ENCODE measurements at places on chromosomes 6 and 20.
A peak's percentile ranks its signal among the peaks of the same experiment; 100 is the strongest.

GRCh38 chr6:111626441-111626840, 20.8 kb upstream of the TRAF3IP2 start:
- DNase-seq: no peak

DNA sequence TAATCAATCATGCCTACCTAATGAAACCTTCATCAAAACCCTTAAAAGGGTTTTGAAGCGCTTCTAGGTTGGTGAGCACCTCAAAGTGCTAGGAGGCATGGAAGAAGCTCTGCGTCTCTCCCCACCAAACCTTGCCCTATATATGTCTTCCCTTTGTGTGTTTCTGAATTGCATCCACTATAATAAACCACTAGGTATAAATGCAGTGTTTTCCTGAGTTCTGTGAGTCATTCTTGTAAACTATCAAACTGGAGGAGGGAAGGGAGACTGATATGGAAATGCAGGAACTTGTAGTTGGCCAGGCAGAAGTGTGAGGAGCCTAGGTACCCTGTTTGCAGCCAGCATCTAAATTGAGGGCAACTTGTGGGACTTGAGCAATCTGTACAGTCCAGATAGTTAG, 698.8 kb downstream of the DOK5 start:
- no peak for DNase-seq

DNA sequence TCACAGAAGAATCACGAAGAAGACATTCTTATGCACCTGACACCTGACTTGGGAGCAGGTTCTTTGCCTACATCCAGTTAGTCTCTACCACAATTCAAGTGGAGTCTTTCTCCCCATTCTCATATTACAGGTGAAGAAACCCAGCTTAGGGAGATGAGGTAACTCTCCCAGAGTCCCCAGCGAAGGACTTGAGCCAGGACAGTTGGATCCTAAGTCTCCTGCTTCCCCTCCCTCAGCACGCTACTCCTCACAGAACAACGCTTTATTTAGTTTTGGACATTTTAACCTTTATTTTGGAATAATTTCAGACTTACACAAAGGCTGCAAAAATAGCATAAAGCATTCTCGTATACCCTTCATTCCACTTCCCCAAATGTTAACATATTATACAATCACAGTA, 824 bp upstream of the CSTL1 start:
- DNase-seq: no peak

- no peak for DNase-seq
Observed at GRCh38 chr20:50038574-50038991, 55.8 kb downstream of the SNAI1 start.

- no peak for DNase-seq
Observed at GRCh38 chr6:126535138-126535537, 195.2 kb downstream of the CENPW start.

- DNase-seq: no peak
Observed at GRCh38 chr6:54971825-54972224, 125.3 kb downstream of the FAM83B start.

DNA sequence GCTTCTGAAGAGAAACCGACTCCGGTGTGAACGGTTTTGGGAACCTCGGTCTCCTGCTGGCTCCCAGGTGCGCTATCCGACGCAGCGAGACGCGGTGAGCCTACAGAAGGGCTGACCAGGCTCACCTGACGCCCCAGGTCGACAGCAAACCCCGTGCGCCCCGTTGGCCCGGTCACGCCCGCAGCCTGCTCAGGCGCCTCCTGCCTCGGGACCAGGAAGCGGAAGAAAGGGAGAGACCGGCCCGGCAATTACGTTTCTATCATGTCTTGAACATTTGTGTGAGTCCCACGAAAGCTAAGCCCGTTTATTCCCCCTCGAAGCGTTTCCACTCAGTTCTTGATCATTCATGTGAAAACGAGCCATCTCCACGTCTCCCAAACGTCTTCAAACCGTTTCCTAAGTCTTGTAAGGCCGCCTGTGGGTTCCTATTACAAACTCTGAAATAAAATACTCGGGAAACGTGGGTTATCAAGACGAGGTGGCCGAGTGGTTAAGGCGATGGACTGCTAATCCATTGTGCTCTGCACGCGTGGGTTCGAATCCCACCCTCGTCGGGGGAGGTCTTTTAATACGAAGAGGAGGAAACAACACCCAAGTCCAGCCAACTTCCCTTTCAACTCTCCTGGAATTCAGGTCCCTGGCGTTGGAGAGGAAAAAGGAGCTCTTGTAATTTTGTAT, 150.5 kb upstream of the PRSS16 start:
- DNase-seq: no peak

GRCh38 chr6:11324453-11325015, 92.1 kb upstream of the NEDD9 start:
- DNase-seq: no peak

DNA sequence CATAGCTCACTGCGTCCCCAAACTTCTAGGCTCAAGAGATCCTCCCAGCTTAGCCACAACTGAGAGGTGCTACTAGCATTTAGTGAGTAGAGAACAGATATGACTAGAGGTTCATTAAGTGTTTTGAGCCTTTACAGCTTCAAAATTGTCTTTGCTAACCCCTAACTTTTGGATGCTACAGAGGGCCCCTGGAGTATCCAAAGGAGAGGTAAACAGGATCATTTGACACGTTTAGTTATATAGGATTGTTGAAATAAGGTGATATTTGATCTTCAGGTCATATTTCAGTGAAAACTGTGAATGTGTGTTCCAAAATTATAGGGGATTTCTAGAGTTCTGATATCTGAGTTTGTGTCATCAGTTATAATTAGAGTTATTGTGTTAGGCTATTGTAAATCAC, 19.2 kb upstream of the HFE start:
- no peak for DNase-seq

GRCh38 chr6:158022749-158023596, 41.3 kb downstream of the SYNJ2 start:
- DNase-seq: no peak

GRCh38 chr6:135667691-135668455, 170.3 kb upstream of the AHI1 start:
- no peak for DNase-seq

GRCh38 chr6:166369782-166370181, 13.0 kb downstream of the MPC1 start:
- no peak for DNase-seq

- peak; percentile 13 for DNase-seq
Observed at GRCh38 chr6:12957321-12958051, 240.9 kb downstream of the PHACTR1 start.

DNA sequence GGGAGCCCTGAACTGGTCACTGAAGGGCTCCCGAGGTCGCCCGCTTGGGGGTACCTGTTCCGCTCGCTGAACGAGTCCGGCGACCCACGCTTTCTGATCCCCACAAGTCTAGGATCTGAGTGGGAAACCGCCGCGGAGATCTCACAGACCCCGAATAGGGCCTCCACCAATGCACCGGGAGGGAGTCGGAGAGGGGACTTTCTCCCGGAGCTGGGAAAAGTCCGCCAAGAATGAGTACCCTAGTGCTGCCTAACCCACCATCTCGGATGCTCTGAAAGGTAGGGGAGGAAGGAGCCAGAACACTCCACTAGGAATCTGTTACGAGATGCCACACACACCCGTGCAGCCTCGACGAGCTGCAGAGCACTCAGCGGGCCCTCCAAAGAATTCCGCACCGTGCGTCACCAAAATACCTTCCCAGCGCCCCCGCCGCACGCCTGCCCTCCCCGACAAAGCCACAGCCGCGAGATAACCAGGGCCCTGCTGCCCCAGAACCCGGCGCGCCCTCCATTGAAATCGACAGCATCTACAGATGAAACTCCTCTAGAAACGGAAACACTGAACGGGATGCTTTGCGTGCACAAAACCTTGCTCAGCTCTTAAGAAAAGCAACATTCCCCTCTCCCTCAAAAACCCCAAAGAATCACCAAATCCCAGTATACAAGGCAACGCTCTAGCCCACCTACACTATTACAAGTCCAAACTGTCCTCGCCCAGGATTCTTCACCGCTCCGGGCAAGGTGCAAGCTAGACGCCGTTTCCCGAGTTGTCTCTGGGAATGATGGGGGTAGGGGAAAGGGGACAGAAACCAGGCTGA, 686 bp downstream of the COL12A1 start:
- DNase-seq: no peak

GRCh38 chr20:59515013-59515905, 89.1 kb upstream of the PHACTR3 start:
- no peak for DNase-seq

- DNase-seq: no peak
Observed at GRCh38 chr6:104613416-104614001, 246.2 kb downstream of the HACE1 start.

DNA sequence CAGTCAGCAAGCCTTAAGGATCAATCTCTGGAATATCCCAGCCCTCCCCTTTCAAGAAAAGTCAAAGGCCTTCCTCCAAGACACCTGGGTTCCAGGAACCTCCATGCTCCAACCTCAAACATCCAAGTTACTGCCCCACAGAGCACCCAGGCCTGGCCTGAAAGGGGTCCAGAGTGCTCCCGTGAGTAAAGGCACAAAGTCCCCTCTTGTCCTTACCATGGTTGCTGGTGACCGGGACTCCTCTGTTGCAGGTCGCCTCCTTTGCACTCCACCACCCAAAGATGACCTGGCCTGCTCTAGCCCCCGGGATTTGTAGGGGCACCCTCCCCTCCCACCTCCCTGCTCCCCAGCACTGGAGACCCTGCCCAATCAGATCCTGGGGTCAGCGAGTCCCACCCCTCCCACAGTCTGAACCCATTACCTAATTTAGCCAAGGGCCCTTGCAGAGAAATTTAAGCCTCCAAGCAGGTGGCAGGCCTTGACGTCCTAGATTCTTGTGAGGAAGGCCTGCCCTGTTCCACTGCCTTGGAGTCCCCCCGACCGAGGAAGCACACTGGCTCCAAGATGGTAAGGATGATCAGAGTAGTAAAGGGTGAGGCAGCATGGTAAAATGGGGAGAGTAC, at the start of gene TNNC2:
Gene TNNC2 (minus strand): TSS at position 283 of the 623 bp plus-strand sequence. CDS start 64 bp downstream, at position 219.
- DNase-seq: no peak

GRCh38 chr6:120122401-120122800, 772.8 kb upstream of the MAN1A1 start:
- no peak for DNase-seq

DNA sequence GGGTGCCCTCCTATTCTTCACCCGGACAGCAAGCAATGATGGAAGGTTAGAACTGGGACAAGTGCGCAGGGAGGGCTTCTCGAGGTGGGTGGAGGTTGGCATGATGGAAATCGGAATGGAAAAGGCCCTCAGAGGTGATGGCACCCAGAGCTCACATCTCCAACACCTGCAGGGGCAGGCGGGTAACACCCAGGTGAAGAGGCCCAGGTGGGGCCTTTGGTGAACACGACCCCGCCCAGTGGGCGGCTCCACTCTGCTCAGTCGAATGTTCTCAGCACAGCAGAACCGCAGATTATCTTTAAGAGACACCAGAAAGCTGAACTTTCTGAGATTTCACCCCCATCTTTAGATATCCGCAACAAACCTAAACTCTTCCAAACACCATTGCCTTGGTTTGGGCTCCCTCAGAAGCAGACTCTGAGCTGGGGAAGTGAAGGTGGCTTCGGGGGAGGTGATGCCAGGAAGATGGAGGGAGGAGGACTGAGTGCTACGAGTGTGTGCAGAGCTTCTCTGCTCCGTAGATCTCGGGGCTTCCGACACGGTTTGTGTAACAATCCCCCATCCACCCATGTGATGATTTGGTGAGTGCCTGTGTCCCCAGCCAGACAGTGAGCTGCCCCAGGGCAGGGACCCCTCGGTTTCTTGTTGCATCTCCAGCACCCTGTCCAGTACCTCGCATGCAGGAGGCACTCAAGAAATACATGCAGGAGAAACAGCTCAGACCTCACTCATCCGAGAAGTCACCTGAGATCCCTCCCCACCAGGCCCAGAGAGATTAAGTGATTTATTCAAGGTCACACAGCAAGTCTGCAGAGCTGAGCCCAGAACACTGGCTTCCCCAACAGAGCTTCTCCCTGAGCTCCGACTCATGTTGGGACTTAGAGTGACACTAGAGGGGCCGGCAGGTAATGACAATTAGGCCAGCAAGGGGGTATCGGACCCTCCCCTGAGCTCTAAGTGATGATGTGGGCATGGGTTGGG, 45.4 kb downstream of the BPIFB1 start:
- DNase-seq: no peak

- DNase-seq: no peak
Observed at GRCh38 chr6:23663652-23664051, 462.4 kb upstream of the NRSN1 start.

GRCh38 chr20:1154226-1154625, 30.6 kb downstream of the TMEM74B start:
- DNase-seq: no peak

GRCh38 chr6:31693535-31693934, 9.6 kb downstream of the ABHD16A start:
- DNase-seq: no peak

GRCh38 chr20:13286607-13287006, 65.5 kb downstream of the ISM1 start:
- DNase-seq: no peak

DNA sequence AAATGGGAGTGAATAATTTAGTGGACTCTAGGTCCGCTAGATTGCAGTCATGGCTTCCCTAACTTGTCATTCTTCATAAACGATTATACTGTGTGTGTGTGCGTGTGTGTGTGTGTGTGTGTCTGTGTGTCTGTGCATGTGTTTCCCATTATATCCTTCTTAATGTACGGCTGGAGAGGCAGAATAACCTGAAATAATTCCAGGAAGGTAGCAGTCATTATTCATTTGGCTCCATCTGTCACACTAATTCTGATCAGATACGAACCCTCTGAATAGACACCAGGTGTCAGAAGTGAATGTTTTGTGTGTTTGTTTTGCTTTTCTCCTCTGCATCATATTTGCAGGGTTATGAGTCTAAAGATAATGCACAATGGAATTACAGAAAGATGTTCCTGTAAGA, 372.9 kb downstream of the DOK5 start:
- DNase-seq: no peak

GRCh38 chr6:148885136-148885865, 138.5 kb downstream of the UST start:
- DNase-seq: no peak

- DNase-seq: no peak
Observed at GRCh38 chr20:20849161-20849560, 136.7 kb upstream of the RALGAPA2 start.

GRCh38 chr20:723756-724155, 44.5 kb downstream of the SLC52A3 start:
- no peak for DNase-seq

DNA sequence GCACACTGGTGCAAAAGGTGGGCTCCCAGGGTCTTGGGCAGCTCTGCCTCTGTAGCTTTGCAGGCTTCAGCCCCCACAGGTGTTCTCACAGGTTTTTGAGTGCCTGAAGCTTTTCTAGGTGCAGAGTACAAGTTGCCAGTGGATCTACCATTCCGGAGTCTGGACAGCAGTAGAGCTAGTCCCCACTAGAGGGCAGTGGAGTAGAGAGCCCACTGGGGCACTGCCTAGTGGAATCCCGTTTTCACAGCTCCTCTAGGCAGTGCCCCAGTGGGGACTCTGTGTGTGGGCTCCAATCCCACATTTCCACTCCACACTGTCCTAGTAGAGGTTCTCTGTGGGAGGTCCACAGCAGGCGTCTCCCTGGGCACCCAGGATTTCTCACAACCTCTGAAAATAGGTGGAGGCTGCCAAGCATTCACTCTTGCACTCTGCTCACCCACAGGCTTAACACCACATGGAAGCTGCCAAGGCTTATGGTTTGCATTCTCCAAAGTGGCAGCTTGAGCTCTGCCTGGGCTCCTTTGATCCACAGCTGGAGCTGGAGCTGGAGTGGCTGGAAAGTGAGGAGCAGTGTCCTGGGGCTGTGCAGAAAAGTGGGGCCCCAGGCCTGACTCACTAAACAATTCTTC, 86.3 kb upstream of the PROKR2 start:
- no peak for DNase-seq
